ENCODE measurements at places on chromosomes 2 and 18.

GRCh38 chr2:110800611-110801402, 68.4 kb downstream of the ACOXL start:
- no peak for DNase-seq

GRCh38 chr2:140085674-140086073, 1305.5 kb upstream of the NXPH2 start:
- no peak for DNase-seq

DNA sequence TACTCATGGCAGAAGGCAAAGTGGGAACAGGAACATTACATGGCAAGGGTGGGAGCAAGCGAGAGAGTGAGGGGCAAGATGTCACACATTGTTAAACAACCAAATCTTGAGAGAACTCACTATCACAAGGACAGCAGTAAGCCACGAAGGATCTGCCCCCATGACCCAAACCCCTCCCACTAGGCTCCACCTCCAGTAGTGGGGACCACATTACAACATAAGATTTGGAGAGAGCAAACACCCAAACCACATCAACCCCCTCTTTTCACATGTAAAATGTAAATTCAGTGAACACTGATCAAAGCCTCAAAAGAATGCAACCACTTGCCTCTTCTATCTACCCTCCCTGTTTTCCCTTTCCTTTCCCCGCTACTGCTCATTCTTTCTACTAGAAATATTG, 43.6 kb upstream of the TNP1 start:
- DNase-seq: no peak

DNA sequence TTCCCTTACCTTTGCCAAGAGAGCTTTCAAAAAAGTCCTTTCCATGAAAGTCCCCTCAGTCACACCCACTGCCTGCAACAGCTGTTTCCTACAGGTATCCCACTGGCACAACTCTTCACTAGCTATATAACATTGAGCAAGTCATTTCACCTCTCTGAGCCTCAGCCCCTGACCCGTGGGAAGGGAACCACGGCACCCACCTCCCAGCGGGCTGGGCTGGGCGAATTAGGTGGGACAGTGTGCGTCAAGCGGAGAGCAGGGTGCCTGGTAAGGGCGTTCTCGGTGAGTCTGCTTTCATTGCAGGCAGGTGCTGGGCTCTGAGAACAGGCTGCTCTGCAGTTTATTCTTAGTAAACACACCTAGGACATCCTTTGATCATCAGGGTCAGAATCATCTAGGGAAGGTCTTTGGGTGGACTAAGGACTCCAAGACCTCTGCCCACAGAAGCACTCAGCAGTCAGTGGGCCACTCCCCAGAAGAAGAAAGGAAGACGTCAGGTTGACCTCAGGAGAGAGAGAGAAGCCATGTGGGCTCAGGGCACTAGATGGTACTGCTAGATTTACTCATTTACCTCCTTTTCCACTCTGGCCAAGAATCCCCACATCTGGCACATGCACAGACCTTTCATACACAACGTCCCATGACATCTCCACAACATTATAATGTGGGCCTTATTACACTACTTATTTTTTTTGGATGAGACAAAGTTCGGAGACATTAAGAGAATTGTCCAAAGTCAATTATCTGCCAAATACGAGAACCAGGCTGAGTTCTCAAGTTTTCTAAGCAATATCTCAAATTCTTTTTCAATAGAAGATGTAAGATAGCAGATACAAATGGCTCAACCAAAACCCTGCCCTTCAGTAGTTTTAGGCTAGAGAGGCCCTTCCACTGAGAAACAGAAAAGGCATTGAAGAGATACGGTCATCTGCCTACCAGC, 79.9 kb downstream of the GALNT14 start:
- DNase-seq: no peak

GRCh38 chr18:8982416-8983183, 119.9 kb upstream of the NDUFV2 start:
- peak; percentile 53 for DNase-seq
